Effector CD4-positive, alpha-beta T cell (primary cell): ENCODE measurements at places on chromosomes 12 and 14.

- no peak for DNase-seq
Observed at GRCh38 chr14:36176524-36176923, at the start of gene PTCSC3. Gene PTCSC3, minus strand, starts transcription at chr14:36176722.

- no peak for DNase-seq
Observed at GRCh38 chr12:15171012-15171655, 50.1 kb downstream of the RERG start.

GRCh38 chr12:48943221-48943620 lies 14.1 kb downstream of the ARF3 start:
- DNase-seq: no peak

GRCh38 chr12:110074089-110074488 lies 25.8 kb upstream of the C12orf76 start:
- no peak for DNase-seq

DNA sequence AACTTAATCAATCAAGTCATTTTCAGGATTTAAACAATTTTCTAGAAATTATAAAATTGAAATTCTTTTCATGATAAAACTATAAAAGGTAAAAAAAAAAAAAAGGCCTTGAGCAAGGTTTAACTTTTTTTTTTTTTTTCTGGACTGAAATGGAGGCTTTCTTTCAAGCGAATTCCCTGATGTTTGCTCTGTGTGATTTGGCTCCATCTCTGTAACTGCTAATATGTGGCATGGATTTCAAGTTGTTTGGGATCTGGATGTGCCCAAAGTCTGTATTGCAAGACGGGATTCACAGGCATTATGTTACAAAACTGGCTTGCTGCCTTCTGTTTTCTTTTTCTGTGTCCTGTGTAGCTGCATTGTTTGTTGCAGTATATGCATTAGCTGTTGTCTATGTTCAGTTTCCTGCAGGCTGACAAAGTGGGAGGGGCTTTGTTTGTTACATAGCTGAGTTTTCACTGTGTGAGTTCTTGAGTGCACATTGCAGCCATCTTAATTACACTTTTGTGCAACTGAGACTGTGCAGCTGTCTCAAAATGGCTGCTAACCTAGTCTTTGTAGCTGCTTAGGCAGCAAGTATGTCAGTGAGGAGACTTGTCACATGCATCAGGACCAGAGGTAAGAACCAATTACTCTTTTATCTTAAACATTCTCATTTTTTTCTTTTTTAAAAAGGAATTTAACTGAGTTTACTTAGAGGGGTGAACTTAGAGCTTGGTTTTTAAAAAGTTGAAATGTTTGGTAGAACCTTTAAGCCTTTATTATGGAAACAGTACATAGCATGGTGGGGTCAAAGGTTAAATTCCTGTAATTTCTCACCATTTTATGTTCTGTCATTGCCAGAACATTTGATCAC lies 19.5 kb downstream of the ATF7IP start:
- peak; percentile 41 for DNase-seq

DNA sequence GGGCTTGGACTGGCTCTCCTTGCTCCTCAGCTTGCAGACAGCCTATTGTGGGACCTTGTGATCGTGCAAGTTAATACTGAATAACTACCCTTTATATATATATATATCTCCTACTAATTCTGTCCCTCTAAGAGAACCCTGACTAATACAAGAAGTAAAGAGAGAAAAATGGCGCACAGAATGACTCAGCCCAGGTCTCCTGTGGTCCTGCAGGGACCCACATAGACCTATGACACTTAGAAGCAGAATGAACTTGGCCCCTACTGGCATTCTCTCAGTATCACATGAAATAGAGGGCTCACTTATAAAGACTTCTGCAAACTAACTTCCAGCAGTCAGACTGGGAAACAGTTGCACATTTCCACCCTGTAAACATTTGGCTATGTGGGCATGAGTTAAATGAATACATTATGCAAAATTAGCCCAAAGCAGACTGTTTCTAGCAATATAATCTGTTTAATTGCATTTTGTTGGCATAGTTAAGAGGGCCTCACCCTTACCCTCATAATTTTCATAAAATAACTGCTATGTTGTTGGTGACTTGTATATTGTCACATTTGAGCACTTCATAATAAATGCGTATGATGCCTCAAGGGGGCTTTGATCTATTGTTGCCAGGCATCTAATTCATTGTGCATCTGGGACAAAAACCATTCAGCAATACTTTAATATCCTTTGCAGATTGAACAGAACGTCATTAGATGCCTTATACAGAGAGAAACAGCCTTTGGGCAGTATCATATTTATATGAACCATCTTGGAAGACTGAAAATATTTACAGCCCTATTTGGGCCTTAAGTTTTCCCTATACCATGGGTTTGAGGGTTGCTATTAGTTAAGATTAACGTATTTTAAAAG lies 349.7 kb upstream of the DIO2 start:
- DNase-seq: no peak

DNA sequence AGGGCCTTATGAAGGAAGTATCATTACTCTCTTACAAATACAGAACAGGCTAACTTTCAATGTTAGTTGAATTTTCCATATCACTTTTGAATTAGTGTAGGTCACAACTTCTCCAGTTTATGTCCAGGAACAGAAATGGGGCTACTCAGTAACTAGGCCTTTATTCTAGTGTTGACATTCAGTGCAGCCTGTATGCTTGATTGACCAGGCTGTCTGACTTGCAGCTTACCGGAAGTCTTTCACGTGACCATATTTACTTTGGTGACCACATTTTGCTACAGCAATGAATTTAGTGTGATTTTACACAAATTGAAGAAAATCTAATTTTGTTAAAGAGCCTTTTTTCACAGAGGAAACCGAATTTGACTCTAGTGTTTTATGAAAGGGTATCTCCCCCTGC lies 12.4 kb downstream of the MTERF2 start:
- no peak for DNase-seq

- DNase-seq: no peak
Observed at GRCh38 chr14:53519137-53519536, 366.0 kb upstream of the DDHD1 start.

DNA sequence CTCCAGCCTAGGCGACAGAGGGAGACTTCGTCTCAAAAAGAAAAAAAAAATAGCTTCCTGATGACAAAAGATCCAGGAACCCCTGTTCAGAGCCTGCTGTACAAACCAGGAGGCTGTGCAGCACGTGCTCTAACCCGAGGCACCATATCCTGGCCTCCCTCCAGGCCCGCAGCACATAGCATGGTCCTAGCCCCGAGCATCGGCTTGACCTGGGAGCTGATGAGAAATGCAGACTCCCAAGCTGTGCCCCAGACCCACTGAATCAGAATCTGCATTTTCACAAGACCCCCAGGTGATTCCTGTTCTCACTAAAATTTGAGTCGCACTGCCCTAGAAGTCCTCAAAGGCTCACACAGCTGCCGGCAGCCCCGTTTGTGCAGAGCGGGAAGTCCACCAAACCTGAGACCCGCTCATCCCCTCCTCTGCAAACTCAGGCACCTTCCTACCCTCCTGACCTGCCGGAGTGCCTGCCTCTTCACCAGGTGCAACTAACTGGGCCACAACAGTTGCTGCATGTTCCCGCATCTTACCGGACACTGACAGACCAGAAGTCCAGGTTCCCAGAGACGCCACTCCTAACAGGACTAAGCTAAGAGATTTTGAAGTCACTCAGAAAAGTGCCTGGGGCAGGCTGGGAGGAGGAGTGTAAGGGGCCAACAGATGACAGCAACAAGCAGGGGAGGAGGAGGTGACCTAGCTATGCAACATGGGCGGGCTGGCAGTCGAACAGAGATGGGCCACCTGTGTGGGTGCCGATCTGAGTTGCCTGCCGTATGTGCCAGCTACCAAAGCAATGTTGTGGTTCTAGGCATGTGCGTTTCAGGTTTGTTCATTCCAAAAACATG lies 24.0 kb upstream of the RIN3 start:
- DNase-seq: no peak

DNA sequence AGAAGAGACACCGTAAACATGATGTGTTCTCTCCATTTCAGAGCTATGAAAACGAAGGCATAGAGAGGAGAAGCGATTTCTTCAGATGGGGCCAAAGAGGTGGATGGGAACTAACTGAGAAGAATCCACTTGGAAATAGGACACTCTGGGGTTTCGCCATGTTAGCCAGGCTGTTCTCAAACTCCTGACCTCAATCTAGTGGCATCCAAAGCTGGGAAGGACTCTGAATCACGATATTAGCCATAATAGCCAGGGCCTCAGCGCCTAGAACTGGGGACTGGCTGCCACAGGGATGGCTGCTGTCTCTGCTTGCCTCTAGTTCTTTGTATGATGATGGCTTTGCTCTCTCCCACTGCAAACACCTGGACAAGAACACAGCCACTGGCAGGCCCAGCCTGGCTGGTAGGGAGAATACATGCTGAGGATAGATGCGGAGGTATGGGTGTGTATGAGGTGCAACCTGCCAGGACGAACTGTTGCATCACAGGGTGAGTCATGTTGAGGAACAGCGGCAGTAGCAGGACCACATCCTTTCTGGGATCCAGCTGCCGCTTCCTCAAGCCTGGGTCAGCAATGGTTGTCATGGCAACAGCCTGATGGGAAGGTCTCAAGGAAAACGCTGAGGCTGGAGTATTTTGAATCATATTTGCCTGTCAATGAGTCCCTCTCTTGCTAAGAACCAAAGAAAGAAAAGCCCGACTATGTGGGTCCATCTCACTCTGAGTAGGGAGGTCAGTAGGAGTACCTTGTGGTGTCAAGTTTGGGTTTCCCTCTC lies 31.1 kb downstream of the CCDC177 start:
- no peak for DNase-seq

- DNase-seq: no peak
Observed at GRCh38 chr12:19044430-19044829, 85.1 kb upstream of the PLEKHA5 start.

GRCh38 chr12:123055281-123055766 lies 74.8 kb downstream of the ARL6IP4 start:
- no peak for DNase-seq

GRCh38 chr14:66315548-66315947 lies 170.6 kb upstream of the CCDC196 start:
- no peak for DNase-seq

DNA sequence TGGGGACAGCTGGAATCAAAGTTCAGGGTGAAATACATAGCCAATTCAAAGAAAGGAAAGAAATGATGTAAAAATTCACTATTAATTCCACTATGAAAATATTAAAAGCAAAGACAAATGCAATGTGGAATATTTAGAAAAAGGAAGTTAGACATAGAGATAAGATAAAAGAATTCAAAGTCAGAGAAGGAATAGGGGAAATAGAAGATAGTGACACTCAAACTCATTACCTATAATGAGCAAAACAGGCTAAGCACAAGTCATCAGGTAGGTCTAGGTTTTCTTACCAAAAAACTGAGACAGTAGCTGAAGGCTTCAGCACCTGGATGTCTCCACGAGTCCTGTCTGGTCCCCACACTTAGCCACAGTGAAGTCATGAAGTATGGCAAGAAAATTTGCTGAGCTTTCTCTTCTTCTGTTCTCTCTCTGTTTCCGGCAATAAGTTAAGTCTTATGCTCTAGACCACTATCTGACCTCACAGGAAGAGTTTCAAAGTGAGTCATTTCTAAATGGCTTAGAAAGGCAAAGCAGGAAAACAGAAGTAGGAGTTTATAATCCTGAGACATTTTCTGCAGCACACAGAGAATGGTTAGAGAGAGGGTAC lies at the start of gene C3AR1:
Gene C3AR1 (minus strand): TSS at position 369 of the 604 bp plus-strand sequence. CDS start 6,174 bp downstream, outside the sequence.
- peak; percentile 48 for DNase-seq

DNA sequence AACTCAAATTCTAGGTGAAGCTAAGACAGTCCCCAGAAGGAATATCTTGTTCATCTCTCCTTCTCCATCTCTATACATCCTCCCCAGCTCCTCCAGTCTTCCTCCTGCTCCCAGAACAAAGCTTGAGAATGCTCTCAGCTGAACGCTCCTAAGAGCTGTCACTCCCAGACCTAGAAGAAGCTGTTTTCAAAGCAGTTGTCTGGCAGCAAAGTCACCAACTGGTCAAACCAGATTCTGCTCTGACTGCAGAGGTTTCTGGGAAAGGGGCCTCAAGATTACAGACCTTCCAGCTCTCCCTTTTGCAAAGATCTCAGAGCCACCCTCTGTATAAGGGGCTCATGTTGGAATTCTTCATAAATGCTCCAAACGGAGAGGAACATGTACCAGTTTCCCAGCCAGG lies 9.6 kb upstream of the HSPB8 start:
- no peak for DNase-seq

- DNase-seq: no peak
Observed at GRCh38 chr12:11542599-11542998, 106.9 kb upstream of the ETV6 start.

DNA sequence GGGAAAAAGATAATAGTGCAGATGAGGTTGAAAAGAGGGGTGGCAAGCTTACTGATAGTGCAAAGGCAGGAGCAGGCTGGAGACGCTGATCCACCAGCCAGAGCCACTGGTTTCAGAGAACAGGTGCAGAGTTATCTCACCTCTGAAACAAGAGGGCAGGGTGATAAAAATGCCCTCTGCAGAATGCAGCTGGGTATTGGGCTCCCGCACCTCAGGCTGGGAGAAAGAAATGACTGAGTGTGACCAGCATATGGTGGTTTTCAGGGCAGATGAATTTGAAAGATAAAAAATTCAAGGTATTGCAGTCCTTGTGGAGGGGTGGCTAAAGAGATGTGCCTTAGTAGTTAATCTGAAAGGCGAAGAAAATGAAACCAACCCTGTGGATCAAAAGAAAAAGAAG lies 2.9 kb upstream of the TMEM30B start:
- no peak for DNase-seq

DNA sequence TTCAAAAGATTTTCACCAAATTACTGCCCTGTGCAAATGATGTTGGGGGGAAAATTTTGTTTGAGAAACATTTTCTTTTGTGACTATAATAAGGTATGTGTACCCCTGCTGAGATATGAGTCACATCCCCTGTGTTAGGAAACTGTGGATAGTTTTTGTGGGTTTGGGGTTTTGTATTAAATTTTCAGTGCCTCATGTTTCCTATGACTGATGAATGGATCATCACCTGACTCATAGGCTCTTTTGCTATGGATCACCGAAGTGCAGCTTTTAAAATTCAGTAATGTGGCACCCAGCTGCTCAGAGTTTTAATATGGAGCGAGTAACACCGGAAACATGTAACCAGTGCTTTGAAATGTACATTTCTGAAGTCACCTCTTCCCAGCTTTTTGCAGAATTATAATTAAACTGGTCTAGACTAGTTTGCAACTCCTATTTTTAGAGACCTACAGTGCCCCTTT lies 167.4 kb upstream of the HMGA2 start:
- no peak for DNase-seq

GRCh38 chr12:96140174-96140573 lies 54.0 kb upstream of the ELK3 start:
- DNase-seq: no peak

GRCh38 chr12:50533971-50534370 lies 29.2 kb downstream of the DIP2B start:
- no peak for DNase-seq

GRCh38 chr14:59632381-59632780 lies 55.8 kb upstream of the CCDC175 start:
- DNase-seq: no peak
